GM04504 (cell line): ENCODE measurements at places on chromosomes 6 and 20.

DNA sequence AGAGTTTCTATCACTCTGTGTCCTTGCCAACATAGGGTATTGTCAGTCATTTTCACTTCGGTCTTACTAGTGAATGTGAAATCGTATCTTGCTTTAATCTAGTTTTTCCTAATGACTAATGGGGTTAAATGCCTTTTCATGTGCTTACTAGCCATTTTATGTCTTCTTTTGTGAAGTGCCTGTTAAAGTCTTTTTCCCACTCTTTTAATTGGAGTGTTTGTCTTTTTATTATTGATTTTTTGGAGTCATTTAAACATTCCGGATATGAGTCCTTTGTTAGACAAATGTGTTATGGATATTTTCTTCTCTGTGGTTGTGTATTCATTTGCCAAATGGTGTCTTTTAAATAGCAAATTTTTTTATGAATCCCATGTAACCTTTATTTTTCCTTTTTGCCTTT, 194.6 kb downstream of the CDH26 start:
- no peak for DNase-seq

DNA sequence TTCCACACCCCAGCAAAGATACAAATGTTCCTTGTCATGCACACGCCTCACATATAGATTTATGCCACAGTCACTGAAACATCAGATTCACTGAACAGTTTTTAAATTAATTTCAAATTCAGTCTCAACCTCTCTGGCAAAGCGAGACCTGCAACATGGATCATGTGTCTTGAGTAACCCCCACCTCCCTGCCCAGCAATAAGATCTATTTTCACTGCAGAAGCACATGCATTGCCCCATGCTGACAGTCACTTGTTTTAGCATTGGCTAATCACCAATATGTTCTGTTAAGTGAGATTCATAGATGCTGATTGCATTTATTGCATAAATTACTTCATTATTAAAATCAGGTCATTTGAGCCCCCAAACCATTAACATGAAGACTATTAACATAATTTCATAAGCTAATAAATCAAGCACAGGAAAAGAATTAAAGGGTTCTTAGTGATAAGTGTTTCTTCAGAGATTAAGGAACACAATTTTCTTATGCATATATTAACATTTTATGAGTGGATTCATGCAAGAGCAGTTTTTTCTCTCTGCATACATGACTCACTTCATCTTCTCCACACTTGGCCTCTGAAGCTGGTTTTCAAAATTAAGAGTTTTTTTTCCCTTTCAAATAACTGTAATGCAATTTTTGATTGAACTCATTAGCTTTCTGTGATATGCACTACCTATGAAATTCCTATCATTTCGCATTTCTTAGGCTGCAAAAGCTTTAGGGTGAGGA, 173.2 kb upstream of the SOX4 start:
- DNase-seq = no peak

GRCh38 chr20:51571460-51571794, 28.9 kb upstream of the NFATC2 start:
- no peak for DNase-seq

- no peak for DNase-seq
These were observed 288.0 kb upstream of the AGPAT4 start for GRCh38 chr6:161561908-161562307.

- no peak for DNase-seq
These were observed 28.3 kb downstream of the NSFL1C start for GRCh38 chr20:1438361-1438760.

DNA sequence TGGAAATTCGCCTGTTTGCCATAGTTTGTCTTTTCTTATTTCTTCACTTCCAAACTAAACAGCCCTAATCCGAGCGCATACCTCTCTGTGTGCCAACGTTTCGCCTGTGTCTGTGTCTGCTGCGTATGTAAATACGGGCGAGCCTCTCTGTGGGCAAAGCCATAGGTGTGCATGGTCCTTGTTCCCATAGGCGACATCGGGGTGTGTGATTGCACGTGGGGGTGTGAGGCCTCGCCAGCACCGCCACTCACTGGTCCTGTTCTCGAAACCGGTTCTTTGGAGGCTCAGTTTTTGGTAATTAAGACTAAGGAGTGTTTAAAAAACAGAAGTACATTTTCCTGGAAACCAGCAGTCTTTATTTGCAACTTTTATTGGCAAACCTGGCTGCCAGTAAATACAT, 6.0 kb upstream of the FOXC1 start:
- DNase-seq = no peak

GRCh38 chr20:8647961-8648441, 420.9 kb upstream of the PLCB4 start:
- no peak for DNase-seq

DNA sequence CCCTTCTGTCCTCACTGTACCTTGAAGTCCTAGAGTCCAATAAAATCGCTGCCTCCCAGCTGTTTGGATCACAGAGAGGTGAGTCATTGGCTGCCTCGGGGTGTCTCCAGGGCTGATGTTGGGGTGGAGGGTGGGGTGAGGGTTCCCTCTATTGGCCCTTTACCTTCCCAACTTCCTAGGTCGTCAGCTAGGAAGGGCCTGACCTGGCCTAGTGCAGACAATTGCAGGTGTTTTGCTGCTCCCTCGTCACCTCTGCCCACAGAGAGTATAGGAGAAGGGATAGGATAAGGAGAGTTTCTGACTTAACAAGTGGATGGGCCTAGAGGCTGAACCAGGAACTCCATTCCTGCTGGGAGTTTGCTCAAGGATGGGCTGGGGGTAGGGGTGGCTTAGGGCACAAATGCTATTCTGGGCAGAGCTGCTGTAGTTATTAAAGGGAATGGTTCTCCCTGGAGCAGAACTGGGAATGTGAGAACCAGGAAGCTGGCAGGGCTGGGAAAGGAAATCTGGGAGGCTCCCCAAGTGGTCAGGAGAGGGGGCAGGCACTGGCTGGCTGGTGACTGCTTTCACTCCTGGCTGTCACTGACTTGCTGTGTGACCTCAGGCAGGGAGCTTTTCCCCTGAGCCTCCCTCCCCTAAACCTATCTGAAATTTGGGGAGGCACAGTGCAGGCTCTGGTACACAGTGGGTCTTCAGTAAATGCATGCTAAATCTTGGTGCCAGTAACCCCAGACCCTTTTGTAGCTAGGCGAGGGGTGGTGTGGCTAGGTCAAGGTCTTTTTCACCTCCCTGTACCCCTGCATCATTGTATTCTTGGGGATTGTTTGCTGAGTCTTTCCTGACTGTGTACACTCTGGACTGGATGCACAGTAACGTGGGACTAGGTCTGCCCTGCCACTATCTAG, 1.5 kb downstream of the TP53INP2 start:
- no peak for DNase-seq

- no peak for DNase-seq
These were observed 447 bp downstream of the MCM3 start for GRCh38 chr6:52284131-52284459.

DNA sequence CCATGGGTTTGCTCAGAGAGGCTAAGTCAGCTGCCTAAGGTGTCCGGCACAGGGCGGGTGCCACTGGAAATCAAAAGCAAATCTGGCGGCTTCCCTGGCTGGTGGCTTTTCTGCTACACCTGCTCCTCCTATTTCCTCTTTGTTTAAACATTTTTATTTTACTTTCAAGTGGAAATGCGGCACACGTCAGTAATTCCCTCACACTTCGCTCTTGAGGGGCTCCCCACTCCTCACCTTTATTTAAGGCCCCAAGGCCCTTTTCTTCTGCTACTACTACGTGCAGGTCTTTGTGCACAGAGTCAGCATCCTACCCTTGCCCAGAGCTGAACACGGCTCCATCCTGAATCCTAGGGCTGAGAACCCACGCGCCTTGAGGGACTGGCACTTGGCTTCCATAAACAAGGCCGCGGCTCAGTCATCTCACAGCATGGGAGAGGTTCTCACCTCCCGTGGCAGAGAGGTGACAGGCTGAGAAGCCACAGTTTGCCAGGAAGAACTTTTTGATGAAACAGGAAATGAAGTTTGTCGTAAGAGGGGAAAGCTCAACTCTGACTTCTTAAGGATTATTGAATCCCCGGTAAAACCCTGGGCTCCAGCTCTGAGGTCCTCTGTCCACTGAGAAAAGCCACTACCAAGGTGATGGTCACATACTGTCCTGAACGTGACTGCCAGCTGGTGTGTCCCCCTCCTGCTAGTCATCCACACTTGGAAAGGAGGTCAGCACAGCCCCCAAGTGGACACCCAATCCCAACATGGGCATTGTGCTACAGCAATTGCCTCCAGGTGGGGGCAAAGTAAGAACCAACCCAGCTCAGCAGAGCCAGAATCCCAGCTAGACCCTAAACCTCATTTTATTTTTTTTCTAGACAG, 48.0 kb downstream of the NFATC2 start:
- no peak for DNase-seq

DNA sequence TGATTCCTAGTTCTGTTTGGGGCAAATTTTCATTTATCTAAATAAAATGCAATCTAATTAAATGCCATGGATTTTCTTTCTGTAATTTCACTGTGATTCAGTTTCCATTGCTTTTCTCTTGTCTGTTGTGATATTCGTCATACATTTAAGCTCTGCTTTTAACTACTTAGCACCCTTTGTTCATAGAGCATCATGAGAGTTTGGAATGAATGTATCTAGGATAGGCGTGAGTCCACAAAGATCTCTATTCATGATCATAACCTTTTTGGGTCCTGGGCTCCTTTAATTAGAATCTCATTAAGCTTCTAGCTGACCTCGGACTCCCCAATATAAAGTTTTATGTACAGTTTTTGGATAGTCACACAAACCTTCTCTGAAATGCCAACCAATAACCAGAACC, 32.9 kb downstream of the ZBTB2 start:
- no peak for DNase-seq

- no peak for DNase-seq
These were observed 31.5 kb downstream of the MAFB start for GRCh38 chr20:40657526-40657925.

DNA sequence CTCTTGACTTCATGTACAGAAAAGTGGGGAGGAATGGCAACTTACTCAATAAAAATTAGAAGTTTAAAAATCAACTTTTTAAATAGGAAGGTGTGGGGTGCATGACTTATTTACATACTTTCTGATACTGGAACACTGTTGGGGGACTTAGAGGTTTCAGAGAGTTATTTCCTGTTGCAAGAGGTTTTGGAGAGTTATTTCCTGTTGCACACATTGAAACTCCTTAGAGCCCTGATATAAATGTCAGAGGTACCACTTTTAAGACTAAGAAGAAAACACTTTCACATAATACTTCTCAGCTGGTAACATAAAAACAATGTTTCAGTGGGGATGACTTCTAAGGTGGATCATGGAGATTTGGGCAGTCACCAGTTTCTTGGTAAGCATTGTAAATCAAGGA, 579.9 kb downstream of the MMUT start:
- DNase-seq = no peak

- no peak for DNase-seq
These were observed 18.2 kb downstream of the NEDD9 start for GRCh38 chr6:11214084-11214833.

- DNase-seq = no peak
These were observed 107.1 kb downstream of the CEBPB start for GRCh38 chr20:50297498-50298376.

DNA sequence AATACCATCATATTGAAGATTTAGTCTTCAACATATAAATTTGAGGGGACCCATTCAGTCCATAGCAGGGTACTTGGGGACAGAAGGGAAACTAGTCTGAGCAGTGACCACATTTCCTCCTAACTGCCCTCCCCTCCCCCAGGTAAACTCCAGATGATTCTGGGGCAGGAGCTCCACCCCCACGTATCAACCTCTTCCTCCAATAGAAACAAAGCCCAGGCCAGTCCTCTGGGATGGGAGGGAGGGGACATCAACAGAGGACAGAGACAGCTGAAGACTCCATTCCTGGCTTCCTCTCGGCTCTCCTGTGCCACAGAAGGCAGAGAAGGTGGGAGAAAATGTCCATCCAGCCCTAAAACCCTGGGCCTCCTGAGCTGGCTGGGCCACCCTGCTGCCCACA, 85.0 kb upstream of the TOP1 start:
- DNase-seq = no peak

GRCh38 chr6:130908958-130909357, 81.8 kb downstream of the SMLR1 start:
- DNase-seq = no peak

DNA sequence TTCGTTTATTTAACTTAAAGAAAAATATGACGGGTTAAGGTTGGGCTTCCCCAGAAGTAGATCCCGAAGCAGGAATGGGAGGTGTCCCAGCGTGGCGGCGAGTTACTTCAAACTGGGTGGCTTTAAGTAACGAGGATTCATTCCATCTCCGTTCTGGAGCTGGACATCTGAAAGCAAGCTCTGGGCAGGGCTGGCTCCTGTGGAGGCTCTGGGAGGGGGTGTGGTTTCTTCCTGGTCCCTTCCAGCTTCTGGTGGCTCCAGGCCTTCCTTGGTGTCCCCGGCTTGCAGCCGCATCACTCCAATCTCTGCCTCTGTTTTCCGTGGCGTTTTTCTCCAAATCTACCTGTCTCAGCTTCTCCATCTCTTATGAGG, 47.3 kb upstream of the BHLHE23 start:
- no peak for DNase-seq

DNA sequence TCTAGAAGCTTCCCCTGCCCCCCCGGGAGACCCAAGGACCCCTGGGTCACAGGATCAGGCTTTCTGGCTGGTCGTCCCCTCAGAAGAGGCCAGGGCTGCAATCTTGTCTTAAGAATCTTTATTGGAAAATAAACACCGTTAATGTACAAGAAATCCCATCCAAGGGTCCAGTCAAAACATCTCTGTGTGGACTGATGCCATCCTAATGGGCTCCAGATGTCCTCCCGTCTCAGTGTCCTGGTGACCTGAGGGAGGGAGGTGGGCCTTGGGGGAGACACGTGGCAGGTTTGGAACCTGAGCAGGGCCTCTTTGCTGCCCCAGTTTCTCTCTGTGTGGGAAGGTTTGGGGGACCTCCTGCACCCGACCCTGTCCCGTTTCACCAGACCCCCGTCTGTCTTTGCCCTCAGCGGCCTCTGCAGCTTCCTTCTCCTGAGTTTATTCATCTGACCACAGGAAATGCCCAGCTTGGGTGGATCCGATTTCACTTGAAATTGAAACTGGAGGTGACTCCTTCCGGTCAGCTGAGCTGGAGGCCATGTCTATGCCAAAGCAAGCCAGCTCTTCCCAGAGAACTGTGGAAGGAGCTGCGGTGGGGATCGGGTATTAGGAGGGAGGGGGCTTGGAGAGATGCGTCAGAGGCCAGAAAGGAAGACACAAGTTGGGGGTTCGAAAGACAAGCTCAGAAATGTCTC, 75.1 kb downstream of the SLC2A10 start:
- peak; percentile 39 for DNase-seq

GRCh38 chr6:152750694-152751093, at the start of gene VIP:
Gene VIP (plus strand): TSS chr6:152750797. CDS start chr6:152752178, 1,381 bp downstream.
- DNase-seq = peak; percentile 8

DNA sequence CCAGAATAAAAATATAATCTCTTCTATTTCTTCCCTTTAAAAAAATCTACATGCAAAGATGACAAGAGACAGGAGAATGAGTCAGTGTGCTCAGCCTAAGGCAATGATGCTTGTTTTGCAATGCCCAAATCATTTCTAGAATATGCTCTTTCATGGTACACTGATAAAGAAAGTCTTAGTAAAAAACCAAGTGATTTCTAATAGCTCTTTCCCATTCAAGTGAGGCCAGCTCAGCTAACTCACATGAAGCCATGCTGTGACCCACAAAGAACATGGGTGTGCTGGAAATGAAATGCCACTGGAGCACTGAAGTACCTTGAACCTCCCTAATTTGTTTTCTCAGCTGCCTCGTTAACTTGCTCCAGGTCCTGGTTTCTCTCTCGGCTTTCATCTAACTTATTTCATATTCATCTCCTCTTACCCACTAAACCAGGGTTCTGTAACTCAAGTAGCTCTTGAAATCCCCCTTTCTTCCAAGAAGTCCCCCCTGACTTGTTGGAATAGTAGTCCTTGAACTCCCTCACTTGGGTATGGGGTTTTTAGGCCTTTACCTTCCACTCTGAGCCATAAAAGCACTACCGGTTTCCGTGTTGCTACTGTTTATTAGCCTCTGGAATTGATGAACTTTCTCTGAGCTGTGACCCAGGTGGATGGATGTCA, 92.7 kb downstream of the IRF4 start:
- DNase-seq = no peak
